ENCODE measurements at places on chromosomes 1 and 21. TPM values are rescaled to one million over a fixed set of nuclear protein-coding genes. Genes with fewer than 3 reads are reported as not detected.

DNA sequence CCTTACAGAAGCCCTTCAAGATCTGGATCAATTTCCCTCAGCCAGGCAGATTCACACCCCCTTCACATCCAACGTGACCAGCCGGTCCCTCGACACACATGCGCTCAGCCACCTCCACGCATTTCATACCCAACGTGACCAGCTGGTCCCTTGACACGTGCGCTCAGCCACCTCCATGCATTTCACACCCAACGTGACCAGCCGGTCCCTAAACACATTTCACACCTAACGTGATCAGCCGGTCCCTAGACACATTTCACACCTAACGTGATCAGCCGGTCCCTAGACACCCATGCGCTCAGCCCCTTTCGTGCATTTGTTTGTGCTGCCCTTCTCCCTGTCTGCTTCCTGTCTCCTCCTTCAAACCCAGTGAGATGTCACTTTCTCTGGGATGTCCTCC, 8.8 kb upstream of the PAFAH2 start:
- DNase-seq = no peak

The SPRR2A gene
- polyA plus RNA-seq = not detected

The SPATA1 gene
- polyA plus RNA-seq = 0.69 TPM

The SPRR1B gene
- polyA plus RNA-seq = not detected

DNA sequence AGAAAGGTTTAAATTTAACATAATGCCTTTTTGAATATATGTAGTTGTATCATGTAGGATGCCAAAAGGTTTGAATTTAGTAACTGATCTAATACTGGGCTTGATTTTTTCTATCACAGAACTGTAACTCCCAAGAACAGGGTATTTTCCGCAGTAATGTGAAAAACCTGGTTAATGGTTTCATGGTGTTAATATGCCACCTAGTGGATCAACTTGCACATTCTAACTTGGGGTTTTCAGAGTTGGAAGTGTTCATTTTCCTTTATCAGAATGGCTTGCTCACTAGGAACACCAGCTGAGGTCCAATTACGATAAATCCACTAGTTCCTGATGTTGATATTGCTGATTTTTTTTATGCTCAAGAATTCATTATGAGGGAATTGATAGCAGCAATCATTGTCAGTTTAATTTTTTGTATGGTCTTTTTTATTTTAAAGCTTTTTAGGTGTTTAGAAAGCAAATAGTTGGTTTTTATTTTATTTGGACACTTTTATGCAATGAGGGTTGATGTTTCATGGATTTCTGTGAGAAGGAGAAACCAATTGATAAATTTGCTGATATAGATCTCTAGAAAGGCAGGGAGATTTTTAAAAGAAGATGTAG, 157.2 kb downstream of the PLA2G4A start:
- DNase-seq = peak; percentile 71

DNA sequence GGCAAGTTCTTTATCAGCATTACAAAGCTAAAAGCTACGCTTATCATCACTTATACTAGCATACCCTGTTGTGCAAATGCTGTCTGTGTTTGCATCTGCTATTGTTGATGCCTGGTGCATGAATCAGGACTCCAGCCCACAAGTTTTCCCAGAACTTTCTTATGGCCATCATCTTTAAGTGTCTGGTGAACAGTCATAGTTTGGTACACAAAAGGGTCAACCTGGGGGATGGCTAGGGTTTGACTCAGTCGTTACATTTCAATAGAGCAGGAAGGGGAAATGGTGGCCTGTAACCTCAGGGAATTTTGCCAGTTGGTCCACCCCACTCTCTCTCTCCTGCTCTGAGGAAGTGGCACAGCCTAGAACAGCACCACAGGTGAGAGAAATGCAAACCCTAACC, 35.4 kb downstream of the SELL start:
- DNase-seq = no peak

GRCh38 chr1:65214340-65215027, 66.5 kb downstream of the AK4 start:
- no peak for DNase-seq

- no peak for DNase-seq
Measured at GRCh38 chr1:7233237-7233540, 447.9 kb downstream of the CAMTA1 start.

- no peak for DNase-seq
Measured at GRCh38 chr1:232481091-232481490, 148.8 kb downstream of the SIPA1L2 start.

GRCh38 chr1:8439015-8439702, 121.2 kb downstream of the SLC45A1 start:
- DNase-seq = peak; percentile 93

DNA sequence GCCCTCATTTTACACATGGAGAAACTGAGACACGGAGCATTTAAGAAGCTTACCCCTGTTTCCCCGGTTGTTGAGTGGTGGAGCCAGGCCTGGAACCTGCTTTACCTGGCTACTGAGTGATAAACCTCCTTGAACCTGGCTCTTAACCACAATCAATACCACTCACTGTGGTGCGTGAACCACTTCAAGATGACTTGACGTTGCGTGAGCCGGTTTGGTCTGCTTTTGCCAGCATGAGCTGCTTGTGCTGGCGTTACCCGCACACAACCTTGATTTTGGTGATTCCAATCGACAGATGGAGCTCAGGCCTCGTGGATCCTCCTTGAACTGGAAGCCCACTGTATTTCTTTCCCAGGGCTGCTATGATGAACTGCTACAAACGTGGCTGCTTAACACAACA, 6.1 kb upstream of the TINAGL1 start:
- no peak for DNase-seq

GRCh38 chr1:205963352-205964155, 20.3 kb upstream of the SLC26A9 start:
- no peak for DNase-seq

Data from muscle of arm (tissue), 14 donors.